ENCODE measurements at places on chromosomes 5 and 9.

DNA sequence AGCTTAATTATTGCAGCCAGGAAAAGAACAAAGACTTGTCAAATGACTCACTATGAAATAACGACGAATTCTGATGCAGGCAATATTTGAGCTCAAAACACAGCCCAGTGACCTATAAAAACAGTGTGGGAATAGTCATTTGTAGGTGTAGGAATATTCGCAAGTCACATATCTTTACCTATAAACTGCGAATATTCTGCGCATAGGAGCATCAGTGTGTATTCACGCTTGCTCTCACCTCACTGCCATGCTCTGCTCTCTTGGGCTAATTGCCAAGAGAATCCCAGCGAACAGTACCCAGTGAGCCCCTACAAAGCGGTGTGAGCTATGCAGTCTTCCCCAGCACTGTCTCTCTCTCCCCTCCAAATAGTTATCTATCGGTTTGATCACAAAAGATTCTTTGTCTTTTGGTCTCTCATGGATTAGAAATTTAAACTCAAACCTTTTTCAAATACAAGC lies 74.2 kb downstream of the ST8SIA4 start:
- no peak for DNase-seq

DNA sequence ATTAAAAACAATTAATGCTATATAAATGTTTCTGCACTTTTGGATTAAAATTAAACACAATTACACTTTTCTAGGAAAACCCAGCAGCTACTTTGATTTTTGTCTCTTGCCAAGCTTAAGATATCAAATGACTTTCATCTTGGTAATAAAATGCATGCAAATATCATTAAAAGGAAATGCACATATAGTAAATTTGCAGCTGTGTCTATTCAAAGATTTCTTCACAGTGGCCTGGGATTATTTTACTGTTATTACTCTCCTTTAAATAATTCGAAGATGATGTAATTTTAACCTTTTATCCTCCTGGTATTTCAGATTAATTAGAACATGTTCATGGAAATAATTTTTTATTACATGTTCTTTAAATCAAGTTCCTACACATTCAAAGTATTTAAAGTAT lies 529.5 kb upstream of the RGMB start:
- DNase-seq: no peak

- peak; percentile 28 for DNase-seq
These were observed 146.3 kb downstream of the ERCC6L2 start for GRCh38 chr9:96021551-96022444.

DNA sequence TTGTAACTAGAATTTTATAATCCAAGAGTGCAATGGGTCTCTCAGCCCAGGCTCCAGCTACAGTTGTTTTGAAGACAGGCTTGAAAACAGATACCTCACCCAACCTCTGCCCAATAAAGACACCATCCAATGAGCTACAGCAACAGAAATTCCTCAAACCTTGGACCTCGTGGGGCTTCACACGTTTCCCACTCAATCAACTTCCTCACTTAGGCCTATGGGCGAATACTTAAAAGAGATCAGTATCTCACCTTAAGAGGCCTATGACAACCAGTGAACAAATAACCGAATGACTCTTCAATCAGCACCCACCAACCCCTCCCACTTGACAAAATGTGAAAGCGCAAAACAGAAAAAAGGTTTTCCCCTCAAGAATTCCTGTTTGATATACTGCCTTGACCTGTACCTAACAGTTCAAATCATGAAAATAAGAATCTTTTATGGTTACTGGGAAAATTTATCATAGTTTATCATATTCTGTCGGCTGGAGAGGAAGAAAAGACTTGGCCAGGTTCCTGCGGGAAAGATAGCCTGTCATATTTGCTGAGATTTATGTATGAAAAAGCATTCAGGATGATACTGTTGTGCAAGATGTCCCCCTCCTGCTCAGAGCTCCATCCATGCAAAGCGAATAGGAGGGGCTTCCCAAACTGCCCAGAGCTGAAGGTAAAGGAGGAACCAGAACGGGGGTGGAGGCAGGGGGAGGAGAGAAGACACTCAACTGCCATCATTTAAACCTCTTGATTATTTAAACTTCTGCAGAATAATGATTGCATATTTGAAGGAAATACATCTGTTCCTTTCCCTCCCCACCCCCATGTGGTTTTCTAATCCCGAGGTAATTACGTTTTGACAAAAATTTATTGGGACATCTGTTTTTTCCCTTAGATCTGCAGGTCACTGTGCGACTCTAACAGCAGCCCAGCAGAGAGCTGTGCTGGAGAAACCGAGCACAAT lies 256.3 kb downstream of the NFIB start:
- DNase-seq: no peak

GRCh38 chr5:40515476-40515875 lies 164.2 kb upstream of the PTGER4 start:
- DNase-seq: no peak

GRCh38 chr5:134245101-134245604 lies 19.3 kb upstream of the PPP2CA start:
- DNase-seq: no peak

GRCh38 chr5:76386360-76386759 lies 16.7 kb upstream of the IQGAP2 start:
- DNase-seq: no peak

- no peak for DNase-seq
These were observed 50.1 kb downstream of the AMBP start for GRCh38 chr9:114027863-114028465.

DNA sequence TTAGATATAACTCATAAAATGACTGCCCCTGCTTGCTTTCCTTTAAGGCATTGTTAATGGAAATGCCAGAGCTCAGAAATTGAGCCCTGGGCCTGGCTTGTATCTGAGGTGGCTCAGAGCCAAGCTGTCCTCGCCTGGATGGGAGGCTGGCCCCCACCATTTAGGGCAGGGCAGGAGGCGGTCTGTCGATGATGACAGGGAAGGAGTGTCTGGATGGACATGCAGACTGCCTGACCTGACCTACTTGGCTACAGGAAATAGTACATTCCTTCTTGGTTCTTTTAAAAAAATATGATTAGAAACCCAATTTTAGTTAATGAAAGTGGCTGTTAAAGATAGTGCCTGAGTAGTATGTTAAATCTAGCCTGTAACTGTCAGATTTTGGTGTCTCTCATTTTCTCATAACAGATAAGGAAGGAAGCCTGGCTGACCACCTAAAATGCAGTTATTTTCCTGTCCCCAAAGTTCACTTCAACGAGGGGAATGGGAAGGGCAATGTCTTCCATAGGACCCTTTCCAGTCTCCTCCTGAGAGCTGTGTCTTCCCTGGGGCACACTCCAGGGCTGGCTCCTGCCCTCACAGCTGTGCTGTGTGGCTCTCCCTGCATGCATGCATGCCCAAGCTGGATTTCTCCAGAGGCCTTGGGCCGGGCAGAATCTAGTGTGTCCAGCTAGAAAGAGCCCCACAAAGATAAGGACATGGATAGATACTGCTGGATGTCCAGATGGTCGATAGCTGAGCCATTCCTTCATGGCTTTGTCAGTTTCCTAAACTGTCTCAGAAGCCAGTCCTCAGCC lies 42.3 kb downstream of the MACROH2A1 start:
- DNase-seq: no peak

- no peak for DNase-seq
These were observed 88.2 kb downstream of the FRMD3 start for GRCh38 chr9:83449983-83450382.

DNA sequence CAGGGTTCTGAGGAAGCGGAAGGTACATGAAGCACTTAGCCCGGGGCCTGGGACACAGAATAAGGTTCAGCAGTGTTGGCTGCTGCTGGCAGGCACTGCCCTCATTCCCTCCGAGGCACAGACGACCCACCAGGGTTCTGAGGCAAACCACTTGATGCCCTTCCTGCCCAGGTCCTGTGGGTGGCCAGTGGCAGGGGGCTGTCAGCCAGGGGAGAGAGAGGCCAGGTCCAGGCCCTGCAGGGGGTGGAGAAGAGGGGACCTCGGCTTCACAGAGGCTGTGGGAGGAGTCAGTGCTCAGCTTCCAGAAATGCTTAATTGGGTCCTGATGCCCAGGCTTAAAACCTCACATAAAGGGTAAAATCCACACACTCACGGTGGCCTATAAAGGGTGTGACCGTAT lies 4.4 kb upstream of the ZDHHC12 start:
- DNase-seq: no peak

- no peak for DNase-seq
These were observed 29.4 kb downstream of the FAM240B start for GRCh38 chr9:38690574-38690973.

DNA sequence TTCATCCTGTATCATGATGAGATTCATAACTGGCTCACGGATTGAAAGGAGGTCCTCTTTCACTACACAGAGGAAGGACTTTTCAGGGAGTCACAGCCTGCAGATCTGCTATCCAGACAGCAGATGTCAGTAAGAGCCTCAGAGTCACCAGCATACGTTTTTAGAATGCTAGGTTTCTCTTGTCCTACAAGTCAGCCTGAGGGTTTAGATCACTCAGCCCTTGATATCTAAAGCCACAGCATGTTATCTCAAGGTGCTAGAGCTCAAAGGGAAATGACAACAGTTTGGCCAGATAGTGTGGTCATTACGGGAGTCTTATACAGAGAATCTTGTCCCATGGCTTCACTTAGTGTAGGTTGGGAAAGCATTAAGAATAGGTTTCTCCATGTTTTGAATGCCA lies 30.9 kb upstream of the SLC46A2 start:
- peak; percentile 23 for DNase-seq

GRCh38 chr5:10675177-10675700 lies 85.8 kb downstream of the DAP start:
- DNase-seq: no peak

DNA sequence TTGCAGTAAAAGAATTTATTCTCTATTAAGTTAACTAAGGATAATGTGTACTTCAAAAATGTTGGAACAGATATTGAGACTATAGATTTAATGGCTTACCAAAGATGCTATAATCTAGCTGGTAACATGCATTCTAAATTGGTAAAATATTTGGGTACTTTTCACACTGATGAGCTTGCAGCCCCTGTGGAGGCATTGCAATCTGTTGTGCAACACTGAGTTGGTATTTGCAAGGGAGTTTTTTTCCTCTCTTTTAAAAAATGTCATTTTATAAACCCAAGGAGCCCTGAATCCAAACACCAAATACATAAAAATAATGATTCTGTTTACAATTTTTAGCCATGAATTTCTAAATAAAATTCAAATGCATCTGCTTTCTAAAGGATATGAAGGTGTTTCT lies 944.8 kb downstream of the DTWD2 start:
- no peak for DNase-seq

DNA sequence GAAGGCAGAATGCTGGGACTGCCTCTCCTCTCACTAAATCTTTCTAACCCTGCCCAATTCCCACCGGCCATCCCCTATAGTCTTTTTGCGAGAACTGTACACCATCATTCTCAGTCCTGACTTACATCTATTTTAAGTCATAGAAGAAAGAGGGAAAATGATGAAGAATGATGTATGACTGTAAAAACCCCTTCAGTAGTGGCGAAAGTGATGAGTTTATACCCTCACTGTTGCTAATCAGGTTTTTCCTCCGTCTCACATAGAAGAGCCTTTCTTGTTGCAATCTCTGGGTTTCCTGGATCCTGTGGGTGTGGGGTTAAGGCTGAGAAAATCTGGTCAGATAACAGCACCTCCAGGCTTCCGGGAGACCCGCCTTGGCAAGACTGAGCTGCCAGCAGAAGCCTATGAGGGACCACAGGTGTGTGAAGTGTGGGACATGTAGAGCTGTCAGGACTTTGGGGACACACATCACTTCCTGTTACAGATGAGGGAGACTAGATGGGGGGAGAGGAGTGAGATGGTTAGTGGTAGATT lies 147.1 kb upstream of the SLC12A2 start:
- no peak for DNase-seq

- DNase-seq: no peak
These were observed 14.7 kb downstream of the DNAJC21 start for GRCh38 chr5:34944044-34944443.
